RCC 7860 (cell line): ENCODE measurements at places on chromosomes 3 and 15.

GRCh38 chr15:86076468-86076867 is 3.2 kb upstream of the AGBL1 start:
- DNase-seq, result no peak

DNA sequence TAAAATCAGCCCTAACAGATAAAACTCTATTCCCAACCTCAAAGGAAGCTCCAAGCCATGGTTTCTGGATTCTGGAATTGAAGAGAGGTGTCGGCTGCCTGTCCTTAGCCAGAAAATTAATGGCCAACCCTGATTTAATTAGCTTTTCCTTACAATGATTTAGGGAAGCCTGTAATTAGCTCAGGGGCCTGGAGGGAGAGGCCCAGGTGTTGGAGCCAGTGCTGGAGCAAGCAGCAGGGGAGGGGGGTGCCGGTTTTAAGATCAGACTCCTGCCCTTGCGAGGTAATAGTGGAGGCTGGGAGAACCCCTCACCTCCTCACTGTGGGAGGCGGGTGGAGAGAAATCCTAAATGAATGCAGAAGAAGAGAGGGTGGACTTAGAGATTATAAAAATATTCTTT is 14.7 kb upstream of the ATP2B2 start:
- no peak for DNase-seq

DNA sequence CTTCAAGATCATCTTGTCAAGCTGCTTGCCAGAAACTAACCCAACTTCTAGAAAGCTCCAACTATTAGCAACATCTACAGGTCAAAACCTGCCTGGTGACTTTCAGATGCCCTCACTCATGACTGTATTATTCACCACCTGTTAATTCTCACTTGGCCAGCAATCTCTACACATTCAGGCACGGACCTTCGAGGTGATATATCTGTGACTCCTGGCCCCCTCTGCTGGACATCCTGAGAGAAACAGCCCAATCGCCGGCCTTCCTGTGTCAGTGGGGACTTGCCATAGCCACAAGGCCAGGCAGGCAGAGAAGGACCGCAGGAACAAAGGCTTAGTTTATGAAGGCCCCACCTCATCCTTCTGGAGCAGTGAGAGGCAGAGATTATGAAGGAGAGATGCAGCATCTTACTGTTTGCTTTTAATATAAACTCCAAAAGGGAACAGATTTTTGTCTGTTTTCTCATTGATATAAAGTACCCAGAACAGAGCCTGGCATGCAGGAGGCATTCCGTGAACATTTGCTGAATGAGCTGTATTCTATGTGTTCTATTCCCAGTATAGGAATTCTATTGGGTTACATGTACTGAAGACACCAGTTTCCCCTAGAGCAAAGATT is 24.4 kb upstream of the OCA2 start:
- peak; percentile 44 for DNase-seq

DNA sequence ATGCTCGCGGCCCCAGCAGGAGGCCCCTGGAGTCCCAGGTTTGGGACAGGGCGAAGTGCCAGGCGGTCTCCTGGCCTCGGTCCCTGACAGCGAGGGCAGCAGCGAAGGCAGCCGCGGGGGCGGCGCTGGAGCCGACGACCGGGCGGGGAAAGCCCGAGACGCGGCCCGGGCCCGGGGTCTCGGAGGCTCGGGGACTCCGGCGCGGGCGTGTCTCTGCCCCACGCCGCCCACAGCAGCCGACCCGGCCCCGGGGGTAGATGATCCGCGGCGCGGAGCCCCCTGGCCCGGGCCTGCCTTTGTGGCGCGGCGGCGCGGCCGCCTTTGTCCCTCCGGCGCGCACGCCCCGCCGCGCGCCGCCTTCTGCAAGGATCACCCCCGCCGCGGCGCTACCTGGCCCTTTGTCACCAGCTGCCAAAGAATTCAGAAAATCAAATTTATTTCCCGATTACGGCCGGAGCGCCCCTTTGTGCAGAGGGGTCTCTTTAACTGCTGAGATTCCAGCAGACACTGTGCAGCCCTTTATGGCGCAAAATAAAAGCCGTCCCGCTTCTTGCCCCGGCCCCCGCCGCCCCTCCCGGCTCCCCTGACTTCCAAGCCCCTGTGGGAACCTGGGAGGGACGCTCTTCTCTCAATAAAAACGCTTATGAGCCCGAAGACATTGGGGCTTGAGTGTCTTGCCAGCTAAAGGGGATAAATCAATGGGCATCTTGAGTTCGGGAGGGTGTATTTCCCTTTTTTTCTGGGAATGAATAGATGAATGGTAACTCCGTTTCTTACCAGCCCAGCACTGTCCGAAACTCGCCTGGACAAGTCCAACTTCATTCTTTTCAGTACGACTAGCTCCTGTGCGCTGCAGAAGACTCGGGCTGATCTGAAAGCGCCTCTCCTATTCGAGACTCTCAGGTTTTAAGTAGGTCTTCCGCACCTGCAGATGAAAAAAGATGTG is 68.4 kb downstream of the HES1 start:
- DNase-seq, result no peak
